AG09309 (cell line): ENCODE measurements at places on chromosomes 13 and 19.

DNA sequence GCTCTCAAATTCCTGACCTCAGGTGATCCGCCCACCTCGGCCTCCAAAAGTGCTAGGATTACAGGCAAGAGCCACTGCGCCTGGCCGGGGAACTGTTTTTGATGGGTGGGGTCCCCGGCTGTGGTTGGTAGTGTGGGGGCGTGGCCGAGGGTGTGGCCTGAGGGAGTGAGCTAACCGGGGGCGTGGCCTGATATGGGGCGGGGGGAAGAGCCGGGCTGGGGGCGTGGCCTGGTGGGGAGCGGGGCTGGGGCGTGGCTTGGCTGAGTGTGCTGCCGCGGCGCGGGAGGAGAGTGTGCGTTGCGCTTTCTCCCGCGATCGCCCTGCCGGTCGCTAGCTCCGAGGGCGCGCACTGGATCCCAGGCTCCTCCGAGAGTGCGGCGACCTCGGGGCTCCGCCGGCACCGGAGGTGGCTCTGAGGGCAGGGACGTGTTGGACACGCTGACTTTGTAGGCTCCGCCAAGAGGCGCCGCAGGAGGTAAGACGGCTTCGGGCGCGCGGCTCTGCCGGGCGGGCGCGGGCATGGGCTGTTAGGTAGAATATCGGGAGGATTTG, at the start of gene SPATA13:
SPATA13 (plus strand) TSS at position 263 of the 552 bp plus-strand sequence. CDS start 62,210 bp downstream, outside the sequence.
- no peak for DNase-seq

- DNase-seq = no peak
These were observed 167.5 kb upstream of the FREM2 start for GRCh38 chr13:38519229-38519911.

DNA sequence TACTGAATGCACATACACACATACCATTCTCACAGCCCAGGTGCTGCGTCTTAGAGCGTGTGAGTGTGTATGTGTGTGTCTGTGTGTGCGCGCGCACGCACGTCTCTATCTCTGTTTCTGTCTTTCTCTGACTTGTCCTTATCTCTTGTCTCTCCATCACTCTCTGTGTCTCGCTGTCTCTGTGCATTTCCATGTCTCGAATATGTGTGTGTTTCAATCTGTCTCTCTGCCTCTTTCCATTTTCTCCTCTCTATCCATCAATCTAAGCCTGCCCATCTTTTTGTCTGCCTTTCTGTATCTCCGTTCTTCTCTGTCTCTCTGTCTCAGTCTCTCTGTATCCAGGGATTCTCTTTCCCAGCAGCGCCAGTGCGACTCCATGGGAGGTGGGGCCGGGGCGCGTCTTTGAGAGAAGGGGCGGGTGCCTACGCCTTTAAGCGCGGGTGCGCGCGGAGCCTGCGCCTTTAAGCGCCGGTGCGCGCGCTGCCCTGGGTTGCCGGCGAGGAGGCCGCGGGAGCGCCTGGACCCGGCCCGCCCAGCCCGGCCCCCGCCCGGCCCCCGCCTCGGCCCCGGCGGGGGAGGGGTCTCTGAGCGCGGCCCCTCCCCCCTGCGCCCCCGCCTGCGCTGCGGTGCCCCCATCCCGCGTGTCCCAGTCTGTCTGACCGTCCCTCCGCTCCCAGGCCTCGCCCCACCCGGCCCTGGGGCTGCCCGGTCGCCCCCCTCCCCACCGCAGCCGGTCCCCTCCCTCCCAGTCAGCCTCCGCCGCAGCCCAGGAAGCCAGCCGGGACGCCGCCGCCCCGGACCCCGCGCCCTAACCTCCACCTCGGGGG, at the start of gene LRFN3:
LRFN3 (plus strand) TSS at position 464 of the 827 bp plus-strand sequence. CDS start 3,052 bp downstream, outside the sequence.
- no peak for DNase-seq

DNA sequence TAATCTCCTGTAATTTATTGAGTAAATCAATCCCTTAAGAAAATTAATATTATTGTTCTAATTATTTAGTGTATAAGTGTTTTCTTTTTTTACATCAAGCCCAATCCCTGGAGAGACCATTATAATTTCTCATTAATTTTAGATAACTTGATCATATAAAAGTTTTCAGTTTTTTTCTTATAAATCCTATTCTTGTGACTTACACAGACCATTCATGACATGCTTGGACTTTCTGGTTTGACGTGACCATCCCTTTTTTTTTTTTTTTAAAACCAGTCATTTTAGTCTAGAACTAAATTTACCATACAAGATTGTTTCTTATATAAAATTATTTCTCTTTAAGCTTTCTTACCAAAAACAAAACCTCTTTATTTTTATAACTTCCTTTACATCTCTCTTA, 5.4 kb upstream of the MTRF1 start:
- no peak for DNase-seq

DNA sequence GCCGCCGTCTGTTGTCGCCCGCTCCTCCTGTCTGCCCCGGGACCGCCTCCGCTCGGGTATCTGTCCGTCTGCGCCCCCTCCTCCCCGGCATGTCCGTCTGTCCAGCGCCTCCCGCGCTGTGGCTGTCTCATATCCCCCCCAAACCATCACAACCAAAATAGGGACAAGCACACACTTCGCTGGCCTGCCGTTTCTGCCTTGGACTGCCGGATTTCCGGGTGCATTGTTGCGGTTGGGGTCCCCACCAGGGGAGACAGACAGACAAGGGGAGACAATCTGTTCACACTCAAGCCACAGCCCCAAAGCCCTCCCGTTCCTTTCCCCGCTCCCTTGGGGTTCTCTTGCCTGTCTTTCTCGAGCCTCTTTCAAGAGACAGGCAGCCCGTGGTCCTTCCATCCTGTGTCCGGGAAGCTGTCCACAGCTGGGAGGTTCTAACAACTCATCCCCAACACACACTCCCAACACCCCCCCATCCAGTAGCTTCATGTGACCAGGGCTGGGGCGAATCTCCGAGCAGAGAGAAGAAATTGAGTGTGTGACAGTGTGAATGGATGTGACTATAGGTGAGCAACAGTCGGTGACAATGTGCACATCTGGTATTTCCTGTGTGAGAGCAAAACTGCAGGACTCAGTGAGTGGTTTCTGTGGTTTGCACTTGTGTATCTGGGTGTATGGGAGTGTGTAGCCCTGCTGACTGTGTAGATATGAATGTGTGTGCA, 16.5 kb upstream of the FOSB start:
- DNase-seq = no peak

DNA sequence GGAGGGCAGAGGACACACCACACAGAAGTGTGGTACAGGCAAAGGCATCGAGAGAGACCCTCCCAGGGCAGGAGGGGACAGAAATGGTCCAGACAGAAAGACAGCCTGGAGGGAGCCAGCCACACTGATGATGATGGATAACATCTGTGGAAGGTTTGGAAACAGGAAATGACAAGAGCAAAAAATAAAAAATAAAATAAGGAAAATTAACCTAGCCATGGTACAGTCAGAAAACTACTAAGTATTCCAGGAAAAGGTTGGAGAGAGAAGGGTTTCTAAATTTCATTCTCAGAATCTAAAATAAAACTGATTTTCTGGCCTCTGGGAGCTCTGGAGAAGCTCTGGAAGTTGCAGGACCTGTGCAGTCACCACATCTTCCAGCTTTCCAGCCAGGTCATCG, 115.2 kb upstream of the VSTM2B start:
- DNase-seq = no peak

DNA sequence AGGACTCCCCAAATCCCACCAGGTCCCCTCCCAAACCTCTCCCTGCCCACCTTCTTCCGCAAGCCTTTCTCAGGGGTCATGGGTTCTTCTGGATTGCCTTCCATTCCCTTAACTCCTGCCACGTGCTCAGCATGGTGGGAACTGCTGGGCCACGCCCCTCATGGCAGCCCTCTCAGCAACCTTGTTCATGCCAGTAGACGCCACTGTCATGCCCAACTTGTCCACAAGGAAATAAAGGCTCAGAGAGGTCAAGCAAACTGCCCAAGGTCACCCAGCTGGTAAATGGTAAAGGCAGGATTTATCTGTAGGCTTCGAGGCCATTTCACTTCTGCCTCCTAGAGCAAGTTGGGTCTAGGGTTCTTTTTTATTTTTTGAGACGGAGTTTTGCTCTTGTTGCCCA, 10.9 kb downstream of the PRAM1 start:
- DNase-seq = no peak

DNA sequence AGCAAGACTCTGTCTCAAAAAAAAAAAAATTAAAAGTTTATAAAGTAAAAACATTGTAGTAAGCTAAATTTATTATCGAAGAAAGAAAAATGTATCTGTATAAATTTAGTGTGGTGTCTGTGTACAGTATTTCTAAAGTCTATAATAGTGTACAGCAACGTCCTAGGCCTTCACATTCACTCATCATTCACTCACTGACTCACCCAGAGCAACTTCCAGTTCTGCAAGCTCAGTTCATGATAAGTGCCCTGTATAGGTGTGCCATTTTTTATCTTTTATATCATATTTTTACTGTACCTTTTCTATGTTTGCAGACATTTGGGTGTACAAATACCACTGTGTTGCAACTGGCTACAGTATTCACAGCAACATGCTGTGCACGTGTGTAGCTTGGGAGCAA, 118.1 kb downstream of the TNFRSF19 start:
- no peak for DNase-seq

DNA sequence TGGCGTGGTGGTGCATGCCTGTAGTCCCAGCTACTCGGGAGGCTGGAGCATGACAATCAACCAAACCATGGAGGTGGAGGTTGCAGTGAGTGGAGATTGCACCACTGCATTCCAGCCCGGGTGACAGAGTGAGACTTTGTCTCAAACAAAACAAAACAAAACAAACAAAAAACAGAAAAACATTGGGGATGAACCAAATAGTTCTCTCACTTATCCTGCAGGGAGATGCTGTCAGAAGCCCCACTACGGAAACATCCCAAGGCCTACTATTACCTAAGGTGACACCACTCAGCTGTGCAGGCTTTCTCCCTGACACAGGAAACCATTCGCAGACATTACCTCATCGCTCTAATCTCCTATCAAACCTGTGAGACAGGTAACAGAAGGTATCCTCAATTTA, 113.5 kb downstream of the FOXO1 start:
- no peak for DNase-seq

- peak; percentile 29 for DNase-seq
These were observed 76.5 kb upstream of the RNF113B start for GRCh38 chr13:98253526-98253925.

DNA sequence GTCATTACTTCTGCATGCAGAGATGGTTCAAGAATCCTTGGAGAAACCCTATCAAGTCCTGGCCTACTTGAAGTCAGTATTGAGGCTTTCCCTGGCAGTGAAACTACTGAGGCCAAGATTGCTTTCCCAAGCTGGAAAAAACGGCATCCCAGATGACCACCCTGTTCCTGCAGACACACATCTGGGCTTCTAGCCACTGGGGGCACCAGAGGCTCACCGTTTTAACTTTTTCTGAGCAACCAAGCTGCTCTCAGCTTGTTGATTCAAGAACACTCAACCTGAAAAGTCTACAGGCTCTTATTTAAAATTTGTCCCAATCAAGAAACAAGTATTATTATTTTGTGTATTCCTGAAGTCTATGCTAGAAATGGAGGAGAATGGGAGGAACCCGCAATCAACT, 66.6 kb downstream of the SPRYD7 start:
- no peak for DNase-seq

- peak; percentile 13 for DNase-seq
These were observed 3.6 kb upstream of the CEACAM3 start for GRCh38 chr19:41792513-41793413.

DNA sequence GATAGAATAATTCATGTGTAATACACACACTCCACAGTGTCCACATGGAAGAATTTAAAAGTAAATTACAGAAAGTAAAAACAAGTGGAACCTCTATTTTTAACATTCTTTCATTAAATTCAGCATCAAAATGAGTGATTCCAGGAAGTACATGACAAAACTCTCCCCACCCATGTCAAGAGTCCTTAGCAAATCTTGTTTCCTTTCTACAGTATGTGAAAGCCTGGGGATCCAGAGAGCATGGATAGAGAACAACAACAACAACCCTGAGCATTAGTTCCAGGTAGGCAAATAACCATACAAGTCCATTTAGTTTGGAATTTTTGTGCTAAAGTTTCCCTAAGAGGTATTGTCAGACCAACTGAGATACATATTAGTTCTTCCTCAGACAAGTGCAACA, 267.9 kb downstream of the ENOX1 start:
- DNase-seq = no peak

DNA sequence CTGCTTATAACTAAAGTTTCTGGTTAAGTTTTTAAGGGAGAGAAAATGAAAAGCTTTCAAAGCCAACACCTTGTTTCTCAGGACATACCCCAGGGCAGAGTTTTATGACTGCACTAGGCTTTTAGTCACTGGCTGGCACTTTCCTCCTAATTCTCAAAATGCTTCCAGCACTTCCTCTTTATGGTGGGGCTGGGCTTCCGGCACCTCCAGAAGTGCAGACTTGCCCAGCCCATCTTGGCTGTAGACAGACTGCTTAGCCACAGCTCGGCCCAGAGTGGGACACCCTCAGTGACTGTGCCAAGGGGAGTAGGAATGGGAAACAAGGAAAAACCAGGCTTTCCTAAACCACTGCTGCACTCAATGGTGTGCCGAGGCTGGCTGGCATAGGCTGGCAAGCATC, 23.2 kb upstream of the GTF3A start:
- DNase-seq = no peak

DNA sequence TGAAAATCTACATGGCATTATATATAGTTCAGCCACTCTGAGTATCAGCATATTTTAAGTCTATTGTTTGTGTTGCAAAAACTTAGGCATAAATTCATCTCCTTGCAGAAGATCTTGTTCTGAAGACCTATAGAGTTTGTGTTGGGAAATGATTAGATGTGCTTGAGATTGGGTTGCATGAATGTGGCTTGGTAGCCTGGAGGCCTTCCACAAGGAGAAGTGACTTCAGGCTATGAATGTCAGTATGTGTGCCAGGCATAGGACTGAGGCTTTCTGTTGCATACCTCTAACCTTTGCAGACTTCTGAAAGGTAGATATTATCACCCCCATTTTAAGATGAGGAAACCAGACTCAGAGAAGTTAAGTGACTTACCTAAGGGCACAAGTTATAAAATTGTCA, 188.6 kb downstream of the OLFM4 start:
- DNase-seq = no peak

- no peak for DNase-seq
These were observed at the start of gene TMIGD2 for GRCh38 chr19:4302243-4302640. TSS of gene TMIGD2 (minus strand) at chr19:4302389. CDS start at chr19:4302385, 4 bp downstream.

DNA sequence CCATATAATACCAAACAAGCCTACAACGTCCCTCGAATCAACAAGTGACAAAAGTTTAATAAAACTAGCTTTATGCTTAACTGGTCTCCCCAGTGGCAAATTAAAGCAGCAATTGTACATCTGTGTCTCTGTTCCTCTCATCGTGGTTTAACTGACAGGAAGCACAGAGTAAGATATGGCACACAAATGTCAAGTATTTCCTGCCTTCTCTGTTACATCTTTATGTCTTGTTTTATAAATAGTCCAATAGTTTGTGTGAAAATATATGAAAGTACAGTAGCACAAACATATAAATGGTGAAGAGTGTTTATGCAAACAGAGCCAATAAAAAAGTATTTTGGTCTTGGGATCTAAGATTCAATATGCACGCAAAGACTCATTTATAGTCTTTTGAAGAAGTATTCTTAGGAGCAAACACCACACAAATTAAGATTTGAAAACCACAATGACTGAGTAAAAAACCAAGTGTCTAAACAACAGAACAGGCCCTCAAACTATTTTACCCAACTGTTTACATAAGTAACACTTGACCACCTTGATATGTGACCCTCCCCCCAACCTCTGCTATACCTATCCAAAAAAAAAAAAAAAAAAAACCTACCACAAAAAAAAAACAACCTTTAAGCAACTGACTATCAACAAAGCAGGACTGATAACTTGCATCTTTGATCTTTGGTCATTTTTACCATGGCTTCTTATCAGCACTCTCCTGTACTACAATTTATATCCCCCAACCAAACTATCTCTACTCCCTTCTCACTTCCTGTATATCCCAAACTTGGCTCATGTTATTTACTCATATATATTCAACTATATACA, 14.0 kb downstream of the ELF1 start:
- DNase-seq = no peak
